ENCODE measurements at places on chromosomes 4 and X. TPM values are rescaled to one million over a fixed set of nuclear protein-coding genes. Genes with fewer than 3 reads are reported as not detected.

GRCh38 chr4:3135155-3136011 lies 60.9 kb downstream of the HTT start:
- DNase-seq = no peak

DNA sequence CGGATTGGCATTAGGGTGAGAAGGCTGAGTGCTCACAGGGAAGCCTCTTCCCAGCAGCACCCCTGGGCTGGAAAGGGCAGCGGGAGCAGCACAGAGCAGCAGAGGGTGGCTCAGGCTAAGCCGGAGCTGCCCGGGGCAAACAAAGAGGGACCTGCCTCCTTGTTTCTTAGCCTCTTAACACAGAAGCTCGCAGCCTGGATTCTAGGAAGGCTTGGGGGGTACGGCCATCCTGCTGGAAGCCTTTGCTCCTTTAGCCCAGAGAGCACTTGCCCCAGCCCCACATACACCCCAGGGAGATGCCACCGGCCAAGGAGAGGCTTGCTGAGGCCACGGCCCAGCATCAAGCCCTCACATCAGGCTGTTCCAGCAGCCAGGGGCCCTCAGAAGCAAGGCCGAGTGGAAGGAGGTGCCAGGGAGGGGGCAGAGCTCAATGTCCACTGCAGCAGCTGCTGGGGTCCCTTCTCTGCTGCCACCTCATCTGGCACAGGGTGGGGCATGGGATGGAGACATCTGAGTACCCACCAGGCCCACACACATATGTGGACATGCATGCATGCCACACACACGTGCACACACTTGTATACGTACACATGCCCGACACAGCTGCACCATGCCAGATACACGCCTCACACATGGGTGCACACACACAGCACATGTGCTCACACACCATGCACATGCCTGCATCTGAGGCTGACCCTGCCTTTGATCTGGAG lies 20.3 kb upstream of the SPON2 start:
- DNase-seq = no peak

DNA sequence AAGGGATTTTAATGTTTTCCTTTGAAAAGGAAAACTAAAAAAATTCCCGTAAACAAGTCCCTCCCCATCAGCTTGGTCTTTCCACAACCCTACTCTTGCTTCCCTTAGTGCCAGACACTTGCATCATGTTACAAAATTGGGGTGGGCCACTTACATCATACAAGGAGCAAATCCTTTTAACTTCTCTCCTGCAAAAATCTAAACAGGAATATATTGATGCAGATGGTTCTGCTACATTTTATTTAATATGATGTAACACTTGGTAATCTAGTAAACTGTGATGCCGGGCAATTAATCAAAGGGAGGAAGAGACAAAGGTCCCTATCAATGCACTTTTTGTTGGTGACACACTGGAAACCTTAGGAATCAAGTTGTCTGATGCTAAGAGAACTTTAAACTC lies 125.3 kb downstream of the UBE2K start:
- DNase-seq = no peak

DNA sequence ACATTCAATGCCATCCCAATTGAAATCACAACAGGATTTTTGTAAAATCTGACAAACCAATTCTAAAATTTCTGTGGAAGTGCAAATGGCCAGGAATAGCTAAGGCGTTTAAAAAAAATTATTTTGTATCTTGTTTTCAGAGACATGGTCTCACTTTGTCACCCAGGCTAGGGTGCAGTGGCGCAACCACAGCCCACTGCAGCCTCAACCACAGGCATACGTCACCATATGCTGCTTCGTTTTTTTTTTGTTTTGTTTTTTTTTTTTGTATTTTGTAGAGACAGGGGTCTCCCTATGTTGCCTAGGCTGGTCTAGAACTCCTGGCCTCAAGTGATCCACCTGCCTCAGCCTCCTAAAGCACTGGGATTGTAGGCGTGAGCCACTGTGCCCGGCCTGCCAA lies 24.5 kb downstream of the ZNF41 start:
- DNase-seq = no peak

- no peak for DNase-seq
Measured at GRCh38 chrX:64698317-64698716, 277.9 kb downstream of the ZC4H2 start.

The NPY2R gene
- total RNA-seq = not detected

The GYPB gene
- total RNA-seq = not detected

The TMPRSS11A gene
- not detected for total RNA-seq

The SLC6A8 gene
- total RNA-seq = 123 TPM

The SSX1 gene
- total RNA-seq = not detected

All from neural crest cell (in vitro differentiated cells).